ENCODE measurements at places on chromosomes 12 and 14.

- peak; percentile 97 for DNase-seq
Observed at GRCh38 chr14:105180592-105181548, at the start of gene NUDT14. Gene NUDT14, minus strand, starts transcription at chr14:105181312. Its CDS starts 103 bp downstream, at chr14:105181209.

GRCh38 chr12:109626378-109627115 is 53.0 kb downstream of the MVK start:
- DNase-seq = no peak

DNA sequence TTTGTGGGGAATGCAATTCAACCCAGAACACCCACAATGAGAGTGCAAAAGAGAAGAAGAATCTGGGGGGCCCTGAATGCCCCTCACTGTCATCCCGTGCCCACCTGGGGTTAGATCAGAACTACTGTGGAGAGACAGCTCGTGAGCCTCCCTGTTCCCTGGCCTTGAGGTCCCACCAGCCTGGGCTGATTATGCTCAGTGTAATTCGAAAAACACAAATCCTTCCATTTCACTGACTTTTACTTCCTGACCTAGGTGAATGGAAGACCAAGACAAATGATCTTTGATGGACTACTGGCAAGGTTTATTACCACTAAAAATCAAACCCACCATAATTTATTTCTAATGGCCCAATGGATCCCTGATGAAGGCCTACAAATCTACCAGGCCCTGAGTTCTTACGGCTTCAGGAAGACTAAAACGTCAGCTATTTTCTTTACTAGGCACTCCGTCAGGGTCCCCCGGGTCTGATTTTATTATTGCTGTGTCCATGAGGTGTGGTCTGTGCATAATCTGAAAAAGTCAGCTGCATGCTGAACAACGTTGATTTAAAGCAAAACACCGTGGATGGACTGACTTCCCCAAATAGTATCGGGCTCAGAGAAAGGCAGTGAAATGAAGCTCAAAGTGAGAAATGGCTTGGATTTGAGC is 44.9 kb upstream of the RMST start:
- DNase-seq = no peak

DNA sequence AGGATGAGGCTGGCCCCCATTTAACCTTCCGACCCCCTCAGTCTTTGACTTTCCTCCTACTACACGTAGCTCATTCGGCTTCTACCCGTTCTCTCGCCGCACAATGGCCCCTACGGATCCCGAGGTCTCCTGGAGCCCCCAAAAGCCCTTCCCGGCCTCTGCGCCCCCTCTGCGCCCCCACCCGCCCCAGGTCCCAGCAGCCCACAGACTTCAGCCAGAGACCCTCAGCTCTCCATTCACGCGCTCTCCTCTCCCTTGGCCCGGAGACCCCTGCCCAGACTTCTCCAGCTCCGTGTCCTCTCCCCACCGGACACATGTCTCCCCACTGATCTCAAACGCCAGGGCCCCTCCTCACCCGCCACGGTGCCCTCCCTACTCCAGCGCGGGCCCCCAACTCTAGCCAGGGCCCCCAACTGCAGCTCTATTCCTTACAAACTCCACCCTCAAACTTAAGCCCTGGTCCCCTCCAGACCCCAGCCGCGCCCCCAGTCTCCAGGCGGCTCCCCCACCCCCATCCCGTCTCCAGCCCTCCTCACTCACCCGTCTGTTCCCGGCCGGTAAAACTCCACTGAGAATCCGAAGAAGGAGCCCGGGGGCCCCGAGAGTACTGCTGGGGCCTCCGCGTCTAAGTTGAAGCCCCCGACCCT is 502 bp downstream of the ITGA5 start:
- DNase-seq = no peak

DNA sequence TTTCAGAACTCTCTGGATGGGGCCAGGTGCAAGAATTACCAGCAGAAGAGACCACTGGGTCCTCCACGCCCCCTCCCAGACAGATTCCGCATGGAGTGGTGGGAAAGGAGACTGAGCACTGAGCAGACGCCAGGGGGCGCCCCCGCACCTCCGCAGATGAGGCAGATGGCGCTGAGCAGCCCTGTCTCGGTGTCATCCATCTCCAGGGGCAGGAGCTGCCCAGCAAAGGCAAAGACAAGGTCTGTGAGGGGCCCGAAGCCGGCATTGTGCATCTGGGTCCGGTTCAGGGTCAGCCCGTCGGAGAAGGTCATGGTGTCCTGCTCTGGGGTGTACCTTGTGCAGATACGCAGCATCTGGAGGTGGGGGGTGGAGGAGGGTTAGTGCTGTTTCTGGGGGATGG is 6.3 kb upstream of the ITGB7 start:
- DNase-seq = peak; percentile 98

GRCh38 chr12:119334430-119335170 is at the start of gene CCDC60:
Gene CCDC60, plus strand, starts transcription at chr12:119334729. Its CDS starts 448 bp downstream, at chr12:119335177.
- peak; percentile 47 for DNase-seq

GRCh38 chr12:64737539-64737938 is 21.7 kb downstream of the GNS start:
- no peak for DNase-seq

GRCh38 chr12:16299403-16299802 is 21.9 kb upstream of the SLC15A5 start:
- DNase-seq = no peak

- DNase-seq = no peak
Observed at GRCh38 chr12:123914726-123915333, 57.8 kb downstream of the CCDC92 start.

- no peak for DNase-seq
Observed at GRCh38 chr14:50677527-50678063, 9.5 kb upstream of the SAV1 start.

GRCh38 chr12:97398704-97399103 is 63.9 kb upstream of the RMST start:
- DNase-seq = no peak

DNA sequence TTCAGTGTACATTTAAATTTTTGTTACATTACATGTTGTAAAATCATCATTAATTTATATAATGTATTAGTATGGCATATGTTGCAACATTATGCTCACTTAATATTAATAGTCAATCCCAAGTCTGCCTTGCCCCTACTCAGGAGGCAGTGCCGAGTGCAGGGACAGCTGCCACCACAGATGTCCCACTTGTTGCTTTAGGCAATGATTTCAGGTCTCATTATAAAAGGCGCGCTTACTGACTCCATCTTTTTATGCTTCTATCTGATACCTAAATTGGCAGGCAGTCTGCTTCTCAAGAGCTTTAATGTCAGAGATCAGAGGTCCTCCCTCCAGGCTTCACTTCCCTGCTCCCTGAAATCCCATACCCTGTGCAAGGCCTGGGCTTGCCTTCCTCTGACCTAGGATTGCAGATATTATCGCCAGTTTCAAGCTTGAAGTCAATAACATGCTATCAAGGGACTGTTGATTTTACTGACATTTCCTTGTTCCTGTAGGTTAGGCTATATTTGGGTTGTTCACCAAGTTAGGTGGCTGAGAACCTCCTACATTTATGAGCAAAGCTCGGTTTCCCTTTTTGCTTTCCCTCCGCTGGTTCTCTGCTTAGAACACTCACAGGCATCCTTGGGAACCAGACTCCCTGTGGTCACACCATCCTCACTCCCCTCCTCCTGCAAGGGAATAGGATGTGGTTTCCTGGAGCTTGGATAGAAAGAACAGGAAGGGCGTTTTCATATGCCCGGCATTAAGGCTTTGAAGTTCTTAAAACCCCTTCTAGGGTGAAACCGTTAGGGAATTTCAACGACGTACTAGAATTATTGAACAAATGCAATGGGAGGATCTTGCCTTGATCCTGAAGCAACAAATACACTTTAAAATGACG is 208.4 kb upstream of the FKBP4 start:
- DNase-seq = no peak

DNA sequence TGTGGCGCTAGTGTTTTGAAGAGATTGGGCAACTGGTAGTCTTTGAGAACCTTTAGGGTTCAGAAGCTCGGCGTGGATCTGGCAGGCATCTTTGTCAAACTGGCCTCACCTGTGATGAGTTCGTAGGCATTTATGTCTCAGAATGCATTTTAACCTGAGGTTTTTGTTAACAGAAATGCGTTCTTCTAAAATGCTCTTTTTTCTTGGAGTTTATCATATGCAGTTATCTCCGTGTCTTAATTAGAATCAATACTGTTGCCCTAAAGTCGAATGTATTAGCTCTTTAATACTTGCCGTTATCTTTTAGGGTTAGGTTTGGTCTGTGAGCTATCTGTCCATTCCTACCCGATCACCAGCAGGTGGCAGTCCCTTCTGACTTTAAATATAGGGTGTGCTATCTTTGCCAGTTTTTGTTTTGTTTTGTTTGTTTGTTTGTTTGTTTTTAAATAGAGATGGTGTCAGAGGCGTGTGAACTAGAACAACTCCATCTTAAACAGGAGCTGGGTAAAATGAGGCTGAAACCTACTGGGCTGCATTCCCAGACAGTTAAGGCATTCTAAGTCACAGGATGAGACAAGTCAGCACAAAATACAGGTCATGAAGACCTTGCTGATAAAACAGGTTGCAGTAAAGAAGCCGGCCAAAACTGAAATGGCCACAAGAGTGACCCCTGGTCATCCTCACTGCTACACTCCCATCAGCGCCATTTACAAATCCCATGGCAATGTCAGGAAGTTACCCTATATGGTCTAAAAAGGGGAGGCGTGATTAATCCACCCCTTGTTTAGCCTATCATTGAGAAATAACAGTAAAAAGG is 1.4 kb downstream of the ATF1 start:
- DNase-seq = no peak

DNA sequence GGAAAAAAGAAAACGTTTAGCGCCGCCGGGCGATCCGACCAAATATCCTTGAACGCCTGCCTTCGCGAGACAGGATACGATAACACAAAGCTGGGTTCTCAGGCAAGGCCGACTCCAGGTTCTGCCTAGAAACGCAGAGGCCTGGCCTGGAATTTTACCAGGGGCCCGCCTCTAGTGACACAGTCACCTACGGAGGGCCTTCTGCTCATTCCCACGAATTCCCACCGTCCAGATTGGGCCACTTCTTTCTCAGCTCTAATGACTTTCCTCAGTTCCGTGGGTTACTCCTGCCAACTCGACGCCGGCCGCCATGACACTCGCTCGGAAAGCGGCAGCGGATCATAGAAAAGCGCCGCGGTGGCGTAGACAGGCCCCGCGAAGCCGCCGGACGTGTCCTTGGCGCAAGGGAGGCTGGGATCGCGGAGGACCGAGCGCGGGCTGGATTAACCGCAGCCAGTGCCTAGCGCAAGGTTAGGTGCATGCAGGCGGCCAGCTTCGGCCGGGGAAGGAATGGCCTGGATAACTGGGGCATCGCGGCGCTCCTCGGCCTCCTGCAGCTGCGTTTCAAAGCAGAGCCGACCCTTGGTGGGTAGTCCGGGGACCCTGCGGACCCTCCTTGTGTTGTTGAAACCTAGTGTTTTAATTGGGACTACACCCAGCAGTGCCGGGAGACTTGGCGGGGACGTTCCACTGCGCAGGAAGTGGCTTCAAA is at the start of gene TRIP11:
Gene TRIP11 (minus strand): TSS at position 341 of the 712 bp plus-strand sequence. CDS start 374 bp downstream, outside the sequence.
- DNase-seq = peak; percentile 81

GRCh38 chr14:54797986-54798385 is 104.6 kb downstream of the GCH1 start:
- DNase-seq = no peak

- DNase-seq = no peak
Observed at GRCh38 chr12:52372216-52373154, 5.2 kb upstream of the KRT85 start.
